ENCODE measurements at places on chromosomes 5 and 9. TPM values are rescaled to one million over a fixed set of nuclear protein-coding genes. Genes with fewer than 3 reads are reported as not detected.

Gene SLC45A2
- not detected for total RNA-seq

Gene CENPP
- total RNA-seq: 4.8 TPM

Gene CCDC152
- 1.2 TPM for total RNA-seq

Gene PCDHAC1
- total RNA-seq: not detected

Gene PHF24
- not detected for total RNA-seq

DNA sequence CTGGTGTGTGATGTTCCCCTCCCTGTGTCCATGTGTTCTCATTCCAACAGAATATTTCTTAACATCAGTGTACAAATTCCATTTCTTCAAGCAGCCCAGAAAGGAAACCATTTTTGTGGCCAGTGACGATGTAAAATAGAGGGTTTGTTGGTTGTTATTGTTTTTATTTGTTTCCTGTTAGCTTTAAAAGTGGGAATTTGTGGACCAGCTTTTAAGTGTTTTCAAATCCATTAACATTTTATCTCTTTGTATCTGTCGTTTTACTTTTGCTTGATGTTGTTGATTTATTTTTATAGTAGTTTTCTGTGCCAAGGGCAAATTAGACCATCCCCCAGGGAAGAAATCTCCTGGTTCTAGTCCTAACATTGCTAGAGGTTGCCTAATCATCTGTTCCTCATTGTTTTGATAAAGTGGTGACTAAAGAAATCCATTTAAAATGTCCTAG, 100.0 kb downstream of the GDNF start:
- no peak for DNase-seq

- no peak for DNase-seq
Measured at GRCh38 chr9:124780060-124780756, 3.3 kb downstream of the OLFML2A start.

DNA sequence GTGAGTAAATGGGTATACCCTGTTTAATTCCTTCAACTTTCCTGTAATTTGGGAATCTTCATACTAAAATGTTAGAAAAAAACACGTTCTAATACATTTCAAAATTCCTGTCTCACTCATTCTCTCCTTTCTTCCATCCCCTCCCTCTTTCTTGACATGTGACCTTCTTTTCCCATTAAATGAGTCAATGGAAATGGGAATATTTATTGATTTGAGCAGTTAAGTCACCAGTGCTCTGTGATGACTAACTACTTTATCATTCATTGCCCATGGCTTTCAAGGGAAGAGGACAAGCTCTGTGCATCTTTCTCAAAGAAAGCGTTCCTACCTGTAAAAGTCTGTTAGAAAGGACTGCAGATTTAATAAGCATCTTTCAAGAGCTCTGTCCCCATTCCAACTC, 144.4 kb upstream of the MAP3K1 start:
- DNase-seq: no peak

- no peak for DNase-seq
Measured at GRCh38 chr5:1744393-1745122, 55.1 kb downstream of the MRPL36 start.

DNA sequence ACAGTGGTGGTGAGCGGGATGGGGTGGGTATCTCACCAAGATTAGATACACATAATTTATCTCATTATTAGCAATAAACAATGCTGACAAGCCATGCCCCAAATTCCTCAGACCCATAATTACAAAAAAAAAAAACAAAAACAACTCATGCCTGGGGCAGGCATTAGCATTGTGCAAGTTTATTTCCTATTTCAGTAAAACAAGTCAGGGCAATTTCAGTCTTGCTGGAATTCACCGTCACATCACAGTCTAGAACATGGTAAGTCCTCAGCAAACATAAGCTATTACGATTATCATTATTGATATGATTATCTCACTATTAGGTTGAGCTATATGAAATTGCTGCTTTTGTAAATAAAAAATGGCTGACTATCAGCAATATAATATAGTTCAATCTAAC, 57.5 kb upstream of the GNAQ start:
- no peak for DNase-seq

DNA sequence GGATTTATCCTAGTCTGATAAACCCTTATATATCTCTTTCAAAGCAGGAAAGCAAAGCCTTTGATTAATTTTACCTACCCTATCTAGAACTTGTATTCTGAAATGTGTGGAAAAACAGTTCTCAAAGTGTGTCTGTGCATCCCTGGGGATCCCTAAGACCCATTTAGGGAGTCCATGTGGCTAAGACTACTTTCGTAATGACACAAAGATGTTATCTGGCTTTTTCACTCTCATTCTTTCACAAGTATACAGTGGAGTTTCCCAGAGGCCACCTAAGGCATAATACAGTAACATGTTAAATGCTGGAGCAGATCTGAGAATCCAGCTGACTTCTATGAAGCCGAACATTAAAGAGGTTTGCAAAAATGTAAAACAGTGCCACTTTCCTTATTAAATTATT, 54.3 kb upstream of the TNFSF15 start:
- no peak for DNase-seq

GRCh38 chr9:26346942-26347477, 545.6 kb downstream of the CAAP1 start:
- no peak for DNase-seq

DNA sequence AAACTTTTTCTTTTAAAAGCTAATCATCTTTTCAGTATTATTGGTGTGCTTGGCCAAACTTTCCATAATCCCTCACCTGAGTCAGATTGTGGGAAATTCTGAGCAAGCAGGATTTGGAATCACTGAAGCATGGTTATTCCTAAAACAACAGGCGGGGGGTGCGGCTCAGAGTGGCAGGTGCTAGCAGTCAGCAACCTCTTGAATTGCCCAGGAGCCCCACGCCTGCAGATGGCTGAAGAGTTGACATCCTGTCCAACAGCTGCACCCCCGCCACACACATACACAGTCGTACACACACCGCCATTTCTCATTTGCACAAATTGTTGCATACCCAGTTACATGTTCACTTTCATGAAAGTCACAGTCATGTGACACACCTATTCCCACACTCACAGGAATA, 96.6 kb downstream of the LHX2 start:
- no peak for DNase-seq

DNA sequence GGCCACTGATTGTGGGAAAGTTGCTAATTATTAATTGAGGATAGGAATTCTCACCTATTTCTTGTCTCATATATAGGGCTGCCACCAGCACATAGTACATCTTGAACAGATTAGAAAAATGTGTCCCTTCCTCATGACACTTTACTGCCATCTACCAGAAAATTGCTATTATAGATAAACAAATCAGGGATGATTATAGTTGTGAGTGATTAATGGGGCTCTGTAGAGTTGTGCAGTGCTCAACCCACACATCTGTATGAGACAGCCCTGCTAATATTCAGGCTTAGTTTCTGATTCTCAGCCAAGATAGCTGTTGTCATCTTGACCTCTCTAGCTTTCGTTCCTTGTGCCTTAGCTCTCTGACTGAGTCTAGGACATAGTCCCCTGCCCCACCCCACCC, 373.3 kb downstream of the TLE4 start:
- no peak for DNase-seq

- DNase-seq: no peak
Measured at GRCh38 chr9:129402931-129403778, 217.7 kb downstream of the C9orf50 start.
